ENCODE measurements at places on chromosomes 1 and 21.

DNA sequence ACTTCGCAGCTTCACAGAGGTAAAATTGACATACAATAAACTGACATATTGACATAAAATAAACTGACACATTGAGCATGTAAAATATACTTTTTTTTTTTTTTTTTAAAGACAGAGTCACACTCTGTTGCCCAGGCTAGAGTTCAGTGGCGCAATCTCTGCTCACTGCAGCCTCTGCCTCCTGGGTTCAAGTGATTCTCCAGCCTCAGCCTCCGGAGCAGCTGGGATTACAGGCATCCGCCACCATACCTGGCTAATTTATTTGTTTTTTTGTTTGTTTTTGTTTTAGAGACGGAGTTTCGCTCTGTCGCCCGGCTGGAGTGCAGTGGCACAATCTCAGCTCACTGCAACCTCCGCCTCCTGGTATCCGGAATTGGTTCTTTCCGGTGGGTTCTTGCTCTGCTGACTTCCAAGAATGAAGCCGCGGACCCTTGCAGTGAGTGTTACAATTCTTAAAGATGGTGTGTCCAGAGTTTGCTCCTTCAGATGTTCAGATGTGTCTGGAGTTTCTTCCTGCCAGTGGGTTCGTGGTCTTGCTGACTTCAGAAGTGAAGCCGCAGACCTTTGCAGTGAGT is 48.4 kb upstream of the CLIC4 start:
- DNase-seq, result no peak

DNA sequence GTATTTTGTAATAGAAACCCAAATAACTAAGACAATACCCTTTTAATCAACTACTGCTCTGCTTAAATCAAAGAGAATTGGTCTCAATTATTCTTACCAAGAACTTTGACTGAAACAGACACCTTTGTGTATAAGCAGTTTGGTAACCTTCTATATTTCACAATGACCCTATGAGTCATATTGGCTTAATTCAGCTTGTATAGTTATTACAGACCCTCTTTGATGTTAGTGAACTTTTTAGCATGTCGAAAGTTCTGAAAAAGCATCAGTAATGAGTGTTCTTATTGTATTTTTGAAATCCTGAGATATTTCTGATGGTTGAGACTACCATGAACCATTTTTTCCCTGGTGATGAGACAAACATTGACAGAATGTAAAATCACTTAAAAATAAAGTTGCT is 43.3 kb upstream of the RABGAP1L start:
- no peak for DNase-seq

- no peak for DNase-seq
Measured at GRCh38 chr1:44553771-44554170, 120.5 kb downstream of the TMEM53 start.

DNA sequence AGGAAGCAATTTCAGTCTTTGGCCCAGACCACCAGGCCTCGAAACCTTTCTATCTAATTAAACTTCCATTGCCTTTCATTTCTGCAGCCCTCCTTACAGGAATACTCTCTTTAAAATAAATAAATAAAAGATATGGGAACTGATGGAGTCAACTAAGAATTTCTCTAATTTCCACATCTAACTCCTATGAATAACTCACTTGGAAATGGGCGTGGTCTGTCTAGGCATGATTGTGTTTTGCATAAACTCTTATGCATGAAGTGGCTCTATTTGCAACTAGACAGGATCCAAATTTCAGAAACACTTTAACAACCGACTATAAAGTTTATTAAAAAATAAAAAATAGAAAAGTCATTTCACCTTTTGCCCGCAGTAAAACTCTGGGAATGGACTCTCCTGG is 199.5 kb downstream of the ADSS2 start:
- no peak for DNase-seq

- no peak for DNase-seq
Measured at GRCh38 chr1:204410688-204411450, 748 bp downstream of the PPP1R15B start.

GRCh38 chr21:32214654-32215305 is 64.1 kb downstream of the MIS18A start:
- DNase-seq, result no peak

GRCh38 chr1:89620664-89621063 is 12.3 kb upstream of the LRRC8C start:
- no peak for DNase-seq

GRCh38 chr1:26771643-26772321 is 16.0 kb upstream of the PIGV start:
- peak; percentile 39 for DNase-seq

DNA sequence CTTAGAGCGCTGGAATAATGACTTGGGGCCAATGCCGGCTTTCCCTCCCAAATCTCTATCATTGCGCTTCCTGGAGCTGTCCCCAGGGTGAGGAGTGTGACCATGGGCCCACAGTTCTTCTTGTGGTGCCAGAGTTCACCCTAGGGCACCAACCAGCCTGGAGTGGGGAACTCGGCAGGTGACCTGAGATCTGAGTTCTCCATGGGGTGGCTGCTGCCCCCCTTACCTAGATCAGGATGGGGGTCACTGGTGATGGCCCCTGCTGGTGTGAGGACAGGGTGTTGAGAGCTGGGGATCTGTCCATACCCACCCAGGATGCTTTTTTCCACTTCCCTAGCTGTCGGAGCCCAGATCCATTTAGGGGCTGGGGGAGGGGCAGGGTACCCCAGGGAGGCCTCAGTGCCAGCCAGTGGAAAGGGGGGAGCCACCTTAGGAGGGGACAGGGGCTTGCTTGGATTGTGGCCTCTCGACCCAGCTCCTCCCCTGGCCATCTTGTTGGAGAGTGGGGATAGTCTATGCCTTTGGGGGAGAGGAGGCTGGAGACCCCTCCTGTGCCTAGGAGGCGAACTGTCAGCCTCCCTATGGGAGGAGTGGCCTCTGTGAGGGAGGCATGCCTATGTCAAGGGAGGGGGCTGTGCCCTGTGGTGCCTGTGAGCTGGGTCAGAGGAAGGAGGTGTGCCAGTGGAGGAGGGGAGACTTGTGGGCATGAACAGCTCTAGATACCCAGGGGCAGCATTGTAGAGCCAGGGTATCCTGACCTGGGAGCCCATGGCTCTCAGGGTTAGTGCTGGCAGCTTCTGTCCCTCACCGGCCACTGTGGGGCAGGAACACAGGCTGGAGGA is 1.7 kb downstream of the FOXO6 start:
- peak; percentile 12 for DNase-seq

GRCh38 chr1:178209935-178210334 is 116.0 kb downstream of the RASAL2 start:
- DNase-seq, result no peak

DNA sequence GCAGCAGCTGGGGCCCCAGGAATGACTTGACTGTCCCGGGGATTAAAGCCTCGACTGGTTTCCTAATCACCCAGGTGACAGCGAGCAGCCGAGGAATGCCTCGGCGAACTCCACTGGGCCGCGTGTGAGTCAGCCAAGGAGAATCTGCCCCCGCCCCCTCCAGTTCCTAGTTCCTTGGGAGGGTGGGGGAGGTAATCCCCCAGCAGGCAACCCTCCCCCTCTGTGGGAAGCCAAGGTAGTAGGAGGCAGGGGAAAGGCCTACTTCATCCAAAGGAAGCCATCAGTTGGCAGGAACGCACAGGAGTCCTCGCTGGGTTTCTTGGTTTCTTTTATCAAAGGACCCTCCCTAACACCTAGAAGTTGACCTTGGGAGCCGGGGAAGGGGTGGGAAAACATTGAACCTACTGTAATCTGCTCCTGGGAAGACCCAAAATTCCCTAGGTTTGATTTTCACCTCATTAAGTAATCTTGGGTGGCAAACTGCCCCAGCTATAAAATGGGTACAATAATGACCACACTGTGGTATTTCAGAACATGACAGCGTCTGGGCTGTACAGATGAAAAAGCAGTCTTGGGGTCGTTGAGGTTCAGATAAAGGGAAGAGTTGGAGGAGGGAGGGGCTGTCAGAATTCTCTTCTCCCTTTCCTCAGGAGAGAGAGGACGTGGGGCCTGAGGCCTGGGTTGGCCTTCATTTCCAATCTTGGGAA is 1.4 kb downstream of the TENT5B start:
- no peak for DNase-seq

DNA sequence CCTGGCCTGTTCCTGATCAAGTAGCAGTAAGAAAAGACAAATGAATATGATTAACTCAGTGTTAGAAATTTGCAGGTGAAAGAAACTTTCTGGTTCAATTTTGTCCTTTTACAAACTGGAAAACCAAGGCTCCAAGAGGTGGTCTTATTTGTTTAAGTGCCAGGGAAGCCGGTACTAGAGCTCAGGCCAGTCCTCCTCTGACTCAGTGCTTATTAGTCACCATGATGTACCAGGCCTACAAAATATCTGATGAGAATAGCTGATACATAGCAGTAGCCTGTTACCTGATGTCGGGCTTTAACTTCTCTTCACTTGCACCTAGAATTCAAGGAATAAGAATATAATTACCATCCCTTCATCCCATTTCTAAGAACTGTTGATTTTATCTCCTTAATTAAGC is 394.8 kb downstream of the LMX1A start:
- DNase-seq, result no peak

DNA sequence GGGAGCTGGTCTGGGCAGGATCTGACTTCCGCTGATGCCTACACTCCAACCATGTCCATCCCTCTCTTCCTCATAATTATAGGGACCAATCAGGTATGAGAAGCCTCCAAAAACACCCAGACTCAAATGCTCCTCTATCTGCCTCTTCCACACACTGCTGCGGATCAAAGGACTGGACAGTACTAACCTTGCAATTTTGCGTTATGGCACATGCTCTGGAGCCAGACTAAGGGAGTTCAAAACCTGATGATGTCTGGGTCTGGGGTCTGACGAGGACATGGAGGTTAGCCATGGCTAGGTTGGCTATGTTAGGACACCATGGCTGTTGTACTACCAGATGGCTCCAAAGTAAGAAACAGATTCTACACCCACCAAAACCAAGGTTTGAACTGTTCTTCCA is 10.3 kb downstream of the GPN2 start:
- no peak for DNase-seq

GRCh38 chr1:227886993-227887696 is 60.6 kb downstream of the WNT9A start:
- DNase-seq, result peak; percentile 15

- DNase-seq, result no peak
Measured at GRCh38 chr1:50251702-50252101, 143.0 kb downstream of the ELAVL4 start.

- no peak for DNase-seq
Measured at GRCh38 chr1:209364716-209365115, 218.8 kb upstream of the CAMK1G start.

GRCh38 chr21:44958471-44959191 is 18.8 kb downstream of the SLX9 start:
- peak; percentile 68 for DNase-seq

GRCh38 chr21:25466470-25466869 is 140.8 kb downstream of the MRPL39 start:
- DNase-seq, result no peak

- DNase-seq, result no peak
Measured at GRCh38 chr1:41850029-41850428, 68.7 kb downstream of the HIVEP3 start.

DNA sequence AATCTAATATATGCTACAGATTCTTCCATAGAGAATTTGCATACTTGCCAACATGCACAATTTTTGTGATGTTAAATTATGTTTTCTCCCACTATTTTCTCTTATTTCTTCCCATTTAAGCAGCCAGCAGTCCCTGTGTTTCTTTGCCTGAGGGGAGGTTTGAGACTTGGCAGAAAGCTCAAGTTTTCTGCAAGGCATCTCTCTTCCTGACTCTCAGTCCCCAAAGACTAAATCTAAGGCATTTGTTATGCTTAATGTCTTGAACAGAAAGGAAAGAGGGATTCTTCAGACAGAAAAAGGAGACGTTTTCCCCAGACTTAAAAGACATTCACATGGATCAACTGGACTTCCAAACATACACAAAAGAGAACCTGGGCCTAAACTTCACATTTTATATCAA is 354.4 kb downstream of the RYR2 start:
- DNase-seq, result no peak

- DNase-seq, result no peak
Measured at GRCh38 chr1:87329051-87329525, 408 bp downstream of the LMO4 start.

- DNase-seq, result no peak
Measured at GRCh38 chr1:184289825-184290550, 96.8 kb upstream of the C1orf21 start.

GRCh38 chr1:24705260-24706073 is 39.8 kb upstream of the CLIC4 start:
- DNase-seq, result no peak

- no peak for DNase-seq
Measured at GRCh38 chr1:110542725-110543124, 23.8 kb upstream of the KCNA10 start.

DNA sequence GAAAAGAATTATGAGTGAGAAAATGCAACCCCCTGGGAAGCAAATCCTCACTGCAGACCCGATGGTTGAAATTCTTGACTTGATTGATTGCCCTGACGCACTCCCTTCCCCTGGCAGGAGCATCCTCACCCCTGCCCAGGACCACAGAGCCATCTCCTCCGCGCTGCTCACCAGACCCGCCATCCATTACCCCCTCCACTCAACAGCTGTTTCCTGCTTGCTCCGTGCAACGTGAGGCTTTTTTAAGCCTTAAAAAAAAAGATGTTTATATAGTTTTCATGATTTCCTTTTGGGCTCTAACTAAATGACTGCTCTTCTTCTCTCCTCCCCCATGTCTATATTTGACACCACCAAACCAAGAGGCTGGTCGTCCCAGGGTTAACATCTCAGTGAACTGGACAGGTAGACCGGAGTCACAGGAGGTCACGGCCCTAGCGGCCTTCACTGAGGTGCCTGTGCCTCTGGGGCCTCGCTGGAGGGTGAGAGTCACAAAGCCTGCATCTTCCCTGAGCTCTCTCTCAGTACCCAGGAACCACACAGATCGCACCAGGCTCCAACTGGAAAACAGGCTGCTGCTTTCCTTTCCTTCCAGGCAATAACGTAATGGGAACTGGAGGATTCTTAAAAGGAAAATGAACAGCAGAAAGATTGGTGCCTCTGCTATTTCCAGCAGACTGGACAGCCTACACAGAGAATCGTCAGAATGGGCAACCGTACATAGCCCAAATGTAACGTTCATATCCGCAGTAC is 49.8 kb downstream of the ZBTB18 start:
- no peak for DNase-seq

DNA sequence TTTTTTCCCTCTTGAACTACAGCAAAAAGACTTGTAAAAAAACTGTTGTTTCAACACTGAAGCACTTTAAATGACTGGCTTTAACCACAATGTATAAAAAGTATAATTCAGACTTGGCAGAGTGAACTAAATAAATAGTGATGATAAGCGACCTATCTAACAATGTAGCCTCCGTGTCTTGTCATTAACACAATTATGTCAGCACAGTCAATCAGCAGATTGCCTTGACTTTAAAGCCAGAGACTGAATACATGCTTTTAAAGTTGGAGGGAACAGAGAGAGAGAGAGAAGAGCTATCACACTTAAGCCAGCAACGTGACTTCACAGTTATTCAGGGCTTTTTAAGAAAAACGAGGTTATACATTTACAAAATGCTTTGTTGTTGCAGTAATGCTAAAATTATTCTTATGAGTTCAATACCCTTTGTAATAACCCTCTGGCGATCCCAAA is 378.1 kb downstream of the LMO4 start:
- DNase-seq, result no peak

- DNase-seq, result no peak
Measured at GRCh38 chr1:36824390-36824861, 209.9 kb downstream of the GRIK3 start.
